ENCODE measurements at places on chromosomes 16 and 17.

GRCh38 chr16:55506083-55506482 lies 2.8 kb upstream of the LPCAT2 start:
- DNase-seq, result no peak

- no peak for DNase-seq
Observed at GRCh38 chr16:74372369-74372768, 3.7 kb upstream of the NPIPB15 start.

GRCh38 chr16:9481747-9482730 lies 390.6 kb downstream of the HAPSTR1 start:
- no peak for DNase-seq

- no peak for DNase-seq
Observed at GRCh38 chr17:53470626-53471025, 352.1 kb upstream of the KIF2B start.

DNA sequence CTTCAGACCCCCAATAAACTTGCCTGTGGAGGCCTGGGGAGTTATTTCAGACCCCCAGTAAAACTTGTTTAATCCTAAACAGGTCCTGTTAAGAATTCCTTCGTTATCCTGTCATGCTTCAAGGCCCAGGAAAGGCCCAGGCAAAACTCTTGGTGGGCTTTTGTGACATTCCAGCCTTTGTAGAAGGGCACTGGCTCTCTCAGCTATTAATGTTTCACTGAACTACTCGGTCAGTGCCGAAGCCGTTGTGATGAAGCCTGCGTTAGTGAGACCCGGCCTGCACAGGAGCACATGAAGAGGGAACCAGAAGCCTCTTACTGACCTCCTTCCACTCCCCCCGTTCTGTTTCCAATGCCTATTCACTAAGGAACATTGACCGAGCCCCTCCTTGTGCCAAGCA lies 47.4 kb upstream of the PLCG2 start:
- DNase-seq, result no peak

DNA sequence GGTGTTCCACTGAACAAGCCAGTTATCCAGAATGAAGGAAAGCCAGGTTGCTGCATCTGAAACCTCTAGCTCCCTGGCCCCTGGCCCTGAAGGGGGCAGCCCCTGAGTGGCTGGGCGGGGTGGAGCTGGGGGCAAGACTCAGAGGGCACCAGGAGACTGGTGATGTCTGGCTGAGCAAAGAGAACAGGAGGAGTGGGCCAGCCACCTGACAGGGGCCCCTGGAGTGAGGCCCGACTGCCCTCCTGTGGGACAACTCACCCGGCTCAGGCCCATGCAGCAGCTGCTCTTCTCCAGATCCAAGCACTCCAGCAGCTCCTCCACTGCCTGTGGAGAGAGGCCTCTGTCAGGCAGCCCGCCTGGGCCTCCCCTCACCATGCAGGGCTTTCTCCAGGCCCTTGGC lies 60.4 kb downstream of the PIPOX start:
- no peak for DNase-seq

DNA sequence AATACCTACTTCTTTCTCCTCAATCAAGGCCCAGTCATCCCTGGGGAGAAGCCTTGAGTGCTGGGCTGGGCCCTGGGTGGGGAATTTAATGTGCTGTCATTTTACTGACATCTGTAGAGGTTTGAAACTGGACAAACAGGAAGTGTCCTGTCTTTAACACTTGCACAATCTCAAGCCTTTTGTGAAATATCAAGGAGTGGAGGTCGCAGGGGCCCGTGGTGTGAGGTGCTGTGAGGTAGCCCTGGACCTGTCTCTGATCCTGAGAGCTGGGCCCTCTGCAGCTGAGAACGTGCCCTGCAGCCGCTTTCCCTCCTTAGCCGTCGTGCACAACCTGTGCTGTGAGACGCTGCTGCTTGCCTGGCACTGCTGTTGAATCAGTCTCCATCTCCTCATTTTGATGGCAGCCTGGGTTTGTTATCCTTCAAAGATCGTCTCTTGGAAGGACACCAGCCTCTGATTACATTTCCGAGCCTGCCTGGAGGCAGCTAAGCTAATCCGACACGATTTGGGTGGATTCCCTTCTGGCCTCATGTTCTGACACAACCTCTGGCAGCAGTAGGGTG lies 29.9 kb downstream of the SMARCE1 start:
- no peak for DNase-seq

GRCh38 chr17:62725791-62726249 lies 82.3 kb downstream of the MARCHF10 start:
- no peak for DNase-seq

DNA sequence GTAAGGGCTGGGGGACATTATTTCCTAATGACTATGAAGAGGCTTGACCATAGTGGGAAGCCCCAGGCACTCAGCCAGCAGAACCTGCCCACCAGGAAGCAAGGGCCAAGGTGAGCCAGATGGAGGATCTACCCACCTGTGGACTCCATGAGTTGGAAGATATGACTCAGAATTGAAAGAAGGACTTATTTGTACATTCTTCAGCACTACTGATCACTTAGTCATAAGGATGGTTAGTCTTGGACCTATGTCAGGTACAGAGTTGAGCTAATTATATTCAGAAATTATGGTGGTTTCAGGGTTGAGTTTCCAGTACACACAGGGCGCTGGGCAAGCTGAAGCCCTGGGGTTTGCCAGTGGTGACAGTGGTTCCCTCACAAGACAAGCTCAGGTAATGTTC lies 24.0 kb upstream of the GRIN2A start:
- no peak for DNase-seq

GRCh38 chr17:19263641-19264051 lies 26.5 kb downstream of the EPN2 start:
- DNase-seq, result no peak

DNA sequence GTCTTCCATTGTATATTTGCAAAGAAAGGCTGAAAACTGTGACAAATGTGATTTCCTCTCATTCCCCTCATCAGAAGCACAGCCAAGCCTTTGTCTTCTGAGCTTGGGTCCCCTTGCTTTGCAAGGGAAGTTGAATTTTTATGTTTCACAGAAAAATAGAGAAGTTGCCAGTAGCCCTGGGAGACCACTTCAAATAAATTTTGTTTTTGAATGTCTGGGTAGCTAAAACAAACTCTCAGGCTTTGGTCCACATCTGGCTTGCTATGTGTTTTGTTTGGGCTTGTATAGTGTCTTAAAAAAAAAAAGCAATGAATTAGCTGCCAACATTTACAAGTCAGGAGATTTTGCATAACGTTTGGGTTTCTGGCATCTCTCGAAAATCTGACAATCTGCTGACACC lies 24.1 kb downstream of the PIK3R6 start:
- DNase-seq, result no peak

- DNase-seq, result no peak
Observed at GRCh38 chr16:70779361-70779760, 21.6 kb downstream of the VAC14 start.

- DNase-seq, result no peak
Observed at GRCh38 chr17:3678095-3678820, 9.6 kb downstream of the EMC6 start.

DNA sequence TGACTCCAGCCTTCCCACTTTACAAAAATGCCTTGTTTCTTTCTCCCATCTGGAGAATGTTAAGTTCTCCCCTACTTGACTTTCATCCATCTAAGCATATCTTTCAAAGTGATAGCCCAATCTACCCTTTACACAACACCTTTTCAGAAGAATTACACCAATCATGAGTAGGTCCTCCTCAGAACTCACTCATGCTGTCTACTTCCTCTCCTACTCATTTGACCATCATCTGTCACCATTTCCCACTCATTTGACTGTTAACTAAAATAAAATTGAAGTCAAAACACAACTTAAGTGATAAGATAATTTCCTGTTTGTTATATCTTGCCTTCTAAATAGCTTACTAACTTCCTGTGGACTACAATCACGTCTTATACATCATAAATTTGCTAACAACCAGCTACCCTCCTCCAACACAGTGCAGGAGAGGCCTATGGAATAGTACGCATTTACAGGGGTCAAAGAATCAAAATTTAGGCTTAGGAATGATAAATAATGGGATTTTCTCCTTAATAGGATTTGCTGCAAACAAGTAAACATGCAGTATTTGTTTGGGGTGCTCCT lies 16.1 kb downstream of the KCNJ16 start:
- no peak for DNase-seq

DNA sequence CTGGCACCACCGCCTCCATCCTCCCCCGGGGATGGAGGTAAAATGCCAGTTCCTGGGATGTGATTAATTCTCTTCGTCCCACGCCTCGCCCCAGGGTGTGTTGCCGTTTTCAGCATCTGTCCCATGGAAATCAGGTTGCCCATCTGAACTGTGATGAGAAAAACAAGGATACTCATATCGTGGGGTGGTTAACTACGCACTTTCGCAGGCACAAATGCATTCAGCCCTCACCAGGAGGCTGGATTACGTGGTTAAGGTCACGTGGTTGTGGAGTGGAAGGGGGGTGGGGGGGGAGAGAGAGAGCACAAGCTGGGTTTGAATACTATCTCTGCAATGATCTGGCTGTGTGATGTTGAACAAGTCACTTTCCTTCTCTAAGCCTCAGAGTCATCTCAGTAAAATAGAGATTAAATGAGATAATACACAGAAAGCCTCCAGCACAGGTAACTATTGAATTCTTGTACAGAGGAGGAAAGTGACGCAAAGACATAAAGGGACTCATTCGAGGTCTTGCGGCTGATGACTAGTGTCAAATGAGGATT lies 74.7 kb downstream of the BMERB1 start:
- DNase-seq, result no peak

- DNase-seq, result no peak
Observed at GRCh38 chr16:4472880-4473279, 1.5 kb downstream of the NMRAL1 start.

DNA sequence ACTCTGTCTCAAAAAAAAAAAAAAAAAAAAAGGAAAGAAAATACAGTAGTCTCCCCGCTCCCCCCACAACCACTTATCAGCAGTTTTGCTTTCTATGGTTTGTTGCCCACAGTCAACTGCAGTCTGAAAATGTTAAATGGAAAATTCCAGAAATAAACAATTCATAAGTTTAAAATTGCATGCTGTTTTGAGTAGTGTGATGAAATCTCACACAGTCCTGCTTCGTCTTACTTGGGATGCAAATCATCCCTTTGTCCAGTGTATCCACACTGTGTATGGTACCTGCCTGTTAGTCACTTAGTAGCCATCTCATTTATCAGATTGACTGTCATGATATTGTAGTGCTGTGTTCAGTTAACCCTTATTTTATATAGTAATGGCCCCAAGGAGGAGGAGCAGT lies 41.5 kb downstream of the NF1 start:
- no peak for DNase-seq

DNA sequence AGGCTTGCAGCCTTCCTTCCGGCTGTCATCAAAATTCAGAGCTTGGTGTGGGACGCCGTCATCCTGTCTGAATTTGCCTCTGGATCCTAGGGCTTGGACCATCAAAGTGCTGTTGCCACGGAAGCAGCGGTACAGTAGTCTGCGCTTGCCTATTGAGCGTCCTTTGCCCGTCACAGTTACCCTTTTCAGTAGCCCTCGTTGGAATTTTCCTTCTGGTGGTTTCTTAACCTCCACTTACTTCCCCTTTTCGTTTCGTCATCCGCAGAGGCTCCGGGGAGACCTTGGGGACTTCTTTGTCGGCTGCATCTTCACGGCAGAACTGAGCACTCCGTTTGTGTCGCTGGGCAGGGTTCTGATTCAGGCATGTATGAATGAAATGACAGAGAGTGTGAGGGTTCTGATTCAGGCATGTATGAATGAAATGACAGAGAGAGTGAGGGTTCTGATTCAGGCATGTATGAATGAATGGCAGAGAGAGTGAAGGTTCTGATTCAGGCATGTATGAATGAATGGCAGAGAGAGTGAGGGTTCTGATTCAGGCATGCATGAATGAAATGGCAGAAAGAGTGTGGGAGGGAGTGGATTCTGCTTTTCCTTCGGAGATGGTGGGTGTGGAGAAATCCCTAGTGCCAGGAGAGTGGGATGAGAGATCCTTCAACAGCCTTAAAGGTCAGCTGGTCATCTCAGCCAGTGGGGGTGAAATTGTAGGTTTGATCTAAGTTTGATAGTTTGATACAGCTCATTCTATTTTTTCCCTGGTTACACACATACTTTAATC lies 8.0 kb downstream of the TLCD3A start:
- DNase-seq, result no peak

DNA sequence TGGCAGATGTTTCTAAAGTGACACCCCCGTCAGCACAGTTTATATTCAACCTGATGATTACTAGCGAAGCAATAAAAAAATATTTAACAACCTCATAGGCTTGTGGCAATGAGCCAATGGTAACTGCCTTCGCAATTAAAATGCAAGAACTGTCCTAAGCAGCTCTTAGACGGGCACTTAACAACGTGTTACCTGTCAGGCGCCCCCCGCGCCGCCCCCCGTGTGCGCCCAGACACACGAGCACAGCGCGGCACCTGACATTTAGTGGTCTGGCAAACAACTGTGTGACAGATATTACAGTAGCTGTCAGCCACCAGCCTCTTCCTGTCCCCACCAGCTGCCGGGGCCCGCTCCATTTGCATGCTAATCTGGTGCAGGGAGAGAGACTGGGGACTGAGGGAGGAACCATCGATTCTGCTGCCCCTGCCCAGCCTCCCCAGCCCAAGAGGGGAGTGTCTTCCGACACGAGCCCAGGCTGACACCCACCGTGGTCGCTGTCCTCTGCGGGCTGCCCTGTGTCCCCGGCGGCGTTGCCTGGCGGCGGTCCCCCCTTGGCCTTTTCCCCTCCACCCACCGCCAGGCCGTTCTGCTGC lies 12.7 kb downstream of the NDUFAF8 start:
- no peak for DNase-seq

GRCh38 chr16:58292886-58293285 lies 1.9 kb downstream of the PRSS54 start:
- DNase-seq, result no peak

GRCh38 chr17:18917506-18918032 lies 34.4 kb upstream of the SLC5A10 start:
- DNase-seq, result no peak
